Activated CD4-positive, alpha-beta T cell treated with anti-CD3 and anti-CD28 coated beads, Interleukin-2, amount 10 ng/mL, durations not matched to agents 7 days and 5 days (primary cell): ENCODE measurements at places on chromosomes 6 and 20.

GRCh38 chr20:6341491-6341890, 218.7 kb upstream of the FERMT1 start:
- DNase-seq, result no peak

DNA sequence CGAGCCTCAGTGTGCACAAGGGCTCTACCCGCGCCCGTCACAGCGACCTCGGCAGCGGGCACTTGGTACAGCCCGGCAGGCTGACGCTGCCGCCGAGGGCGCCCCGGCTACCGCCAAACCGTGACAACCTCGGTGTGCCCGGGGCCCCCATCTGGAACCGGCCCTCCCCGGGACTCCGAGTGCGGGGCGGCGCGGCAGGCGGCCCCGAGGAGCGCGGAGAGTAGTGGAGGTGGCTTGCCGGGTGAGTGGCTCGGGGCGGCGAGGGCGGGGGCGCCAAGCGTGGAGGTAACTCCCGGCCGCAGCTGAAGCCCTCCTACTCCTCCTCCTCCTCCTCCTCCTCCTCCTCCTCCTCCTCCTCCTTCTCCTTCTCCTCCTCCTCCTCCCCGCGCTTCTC, at the start of gene ISM1:
Gene ISM1 (plus strand): TSS at position 371 of the 394 bp plus-strand sequence. CDS start 503 bp downstream, outside the sequence.
- DNase-seq, result peak; percentile 34

DNA sequence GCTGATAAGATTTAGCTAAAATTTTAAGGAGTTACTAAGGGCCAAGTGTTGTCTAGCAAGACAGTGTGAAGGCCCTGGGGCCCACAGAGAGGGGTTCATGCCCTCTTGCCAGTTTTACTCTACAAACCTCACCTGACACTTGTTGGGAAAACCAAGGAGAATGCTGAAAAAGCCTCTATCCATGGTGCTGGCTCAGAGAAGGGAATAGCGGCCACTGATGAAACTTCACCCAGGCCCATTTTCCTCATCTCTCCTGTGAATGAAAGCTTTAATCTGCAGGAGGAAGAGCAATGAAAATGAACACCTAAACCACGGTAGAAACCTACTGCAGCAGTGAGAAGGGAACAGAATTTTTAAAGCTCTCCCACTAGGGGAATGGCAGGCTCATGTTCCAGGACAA, 317.3 kb upstream of the CNR1 start:
- no peak for DNase-seq

DNA sequence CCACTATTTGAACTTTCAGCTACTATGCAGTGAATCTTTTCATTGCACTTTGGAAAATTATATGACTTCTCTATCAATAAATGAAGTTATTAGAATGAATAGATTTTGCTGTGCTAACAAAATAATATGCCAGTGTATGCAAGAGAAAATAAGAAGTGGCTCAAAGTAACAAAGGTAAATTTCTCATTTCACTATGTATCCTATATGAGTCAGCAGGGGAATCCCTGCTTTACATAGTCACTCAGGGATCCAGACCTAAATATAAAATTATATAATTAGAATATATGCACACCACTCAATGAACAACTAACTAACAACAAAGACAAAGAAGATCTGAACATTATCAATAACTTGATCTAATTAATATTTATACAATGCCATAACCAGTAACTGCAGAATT, 390.8 kb upstream of the IRAK1BP1 start:
- no peak for DNase-seq

DNA sequence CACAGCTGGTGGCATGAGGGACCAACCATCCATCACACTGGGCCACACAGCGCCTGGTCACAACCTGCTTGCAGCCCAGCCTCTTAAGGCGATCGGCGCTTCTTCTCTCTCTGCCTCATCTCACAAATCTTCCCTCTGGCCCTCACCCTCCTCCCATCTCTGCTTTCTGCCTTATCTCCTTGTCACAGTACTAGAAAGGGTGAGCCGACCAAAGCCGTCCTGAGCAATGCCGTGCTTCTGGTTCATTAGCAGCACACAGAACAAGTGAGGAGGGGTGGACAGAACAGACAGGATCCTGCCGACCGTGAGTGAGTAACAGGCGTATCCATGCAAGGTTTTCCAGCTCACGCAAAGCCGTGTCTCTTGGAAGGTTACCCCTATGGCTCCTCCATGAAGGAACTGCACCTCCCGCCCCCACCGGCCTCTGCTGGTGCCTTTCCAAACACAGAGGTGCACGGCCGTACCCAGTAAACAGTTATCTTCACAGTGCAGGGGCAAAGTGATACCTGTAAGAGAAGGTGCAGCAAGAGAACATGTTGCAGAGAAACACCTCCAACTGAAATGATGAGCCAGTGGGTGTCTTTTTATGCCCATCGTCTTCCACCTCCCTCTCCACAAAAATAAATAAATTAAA, 331.7 kb downstream of the FARS2 start:
- DNase-seq, result no peak

DNA sequence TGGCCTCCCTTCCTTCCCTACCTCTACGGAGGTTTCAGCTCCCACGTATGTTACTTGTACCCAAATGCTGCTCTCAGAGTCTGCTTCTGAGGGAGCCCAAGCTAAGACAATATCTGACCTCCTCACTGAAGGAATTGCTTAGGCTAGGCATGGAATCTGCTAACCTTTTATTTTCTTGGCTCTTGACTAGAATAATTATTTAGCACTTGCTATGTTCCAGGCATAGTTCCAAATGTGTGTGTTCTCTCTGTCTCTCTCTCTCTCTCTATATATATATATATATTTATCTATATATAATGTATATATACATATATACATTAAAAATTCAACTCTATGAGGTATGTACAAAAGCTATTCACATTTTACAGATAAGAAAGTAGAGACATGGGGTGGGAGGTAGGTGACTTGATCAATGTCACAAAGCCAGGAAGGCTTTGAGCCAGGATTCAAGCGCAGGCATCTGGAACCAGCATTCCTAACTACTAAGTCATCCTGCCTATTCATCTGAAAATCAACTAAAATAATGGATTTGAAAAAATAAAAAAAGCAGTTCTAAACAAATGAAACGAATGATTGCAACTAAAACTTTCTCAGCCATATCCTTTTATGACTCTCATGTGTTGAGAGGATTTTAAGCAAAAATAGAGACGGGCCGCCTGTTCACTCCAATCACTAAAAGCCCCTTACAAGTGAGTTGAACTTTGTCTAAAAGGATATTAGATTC, 189.7 kb upstream of the JAG1 start:
- no peak for DNase-seq

DNA sequence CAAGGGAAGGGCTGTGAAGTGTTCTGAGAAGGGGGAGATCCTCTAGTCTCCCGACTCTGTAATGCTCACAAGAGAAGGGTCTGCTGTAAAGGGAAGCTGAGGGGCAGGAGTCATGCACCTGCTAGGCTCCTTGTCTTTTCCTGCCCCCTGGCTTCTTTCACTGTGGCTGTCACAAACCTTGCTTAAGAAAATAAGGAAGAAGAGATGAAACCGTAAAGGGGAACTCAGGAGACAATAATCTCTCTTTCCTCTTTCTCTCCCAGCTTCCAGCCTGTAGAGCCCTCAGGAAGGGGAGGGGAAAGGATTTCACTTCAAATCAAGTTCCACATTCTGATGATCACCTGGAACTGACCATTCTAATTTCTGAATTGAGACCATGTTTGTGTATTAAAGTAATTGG, 26.3 kb downstream of the SLC13A3 start:
- no peak for DNase-seq

GRCh38 chr6:161817881-161818280, 544.0 kb upstream of the AGPAT4 start:
- no peak for DNase-seq

- DNase-seq, result no peak
These were observed 408.4 kb downstream of the MAFB start for GRCh38 chr20:40280616-40281015.

GRCh38 chr6:12614456-12614855, 102.1 kb upstream of the PHACTR1 start:
- DNase-seq, result no peak

GRCh38 chr20:1622450-1622849, 2.6 kb upstream of the SIRPB1 start:
- peak; percentile 26 for DNase-seq

- no peak for DNase-seq
These were observed 580.0 kb downstream of the QKI start for GRCh38 chr6:163994566-163994965.

GRCh38 chr6:128655978-128656498, 135.6 kb upstream of the PTPRK start:
- DNase-seq, result no peak
